Stimulated activated CD8-positive, alpha-beta memory T cell treated with anti-CD3 and anti-CD28 coated beads, Interleukin-7, amount 100 ng/mL, for 24 hours (primary cell): ENCODE measurements at places on chromosomes 16 and 17.

DNA sequence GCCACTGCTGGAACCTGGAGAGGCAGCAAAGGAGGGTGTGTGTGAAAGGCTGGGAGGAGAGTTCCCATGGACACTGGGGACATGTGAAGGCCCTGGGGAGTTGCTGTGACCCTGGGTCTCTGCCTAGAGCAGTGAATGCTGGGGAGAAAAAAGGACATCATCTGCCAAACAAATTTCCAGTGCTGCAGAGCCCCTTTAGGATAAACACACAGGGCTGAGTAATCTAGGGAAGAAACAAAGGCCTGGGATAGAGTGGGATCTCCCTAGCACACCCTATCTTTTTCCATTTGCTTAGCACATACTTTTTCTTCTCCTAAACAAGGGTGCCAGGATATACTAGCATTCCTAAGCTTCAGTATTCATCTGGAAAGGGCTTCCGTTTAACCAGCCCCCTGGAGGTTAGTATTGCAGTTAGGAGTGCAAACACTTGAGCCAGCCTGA, 3.3 kb upstream of the HIGD1B start:
- DNase-seq = no peak

DNA sequence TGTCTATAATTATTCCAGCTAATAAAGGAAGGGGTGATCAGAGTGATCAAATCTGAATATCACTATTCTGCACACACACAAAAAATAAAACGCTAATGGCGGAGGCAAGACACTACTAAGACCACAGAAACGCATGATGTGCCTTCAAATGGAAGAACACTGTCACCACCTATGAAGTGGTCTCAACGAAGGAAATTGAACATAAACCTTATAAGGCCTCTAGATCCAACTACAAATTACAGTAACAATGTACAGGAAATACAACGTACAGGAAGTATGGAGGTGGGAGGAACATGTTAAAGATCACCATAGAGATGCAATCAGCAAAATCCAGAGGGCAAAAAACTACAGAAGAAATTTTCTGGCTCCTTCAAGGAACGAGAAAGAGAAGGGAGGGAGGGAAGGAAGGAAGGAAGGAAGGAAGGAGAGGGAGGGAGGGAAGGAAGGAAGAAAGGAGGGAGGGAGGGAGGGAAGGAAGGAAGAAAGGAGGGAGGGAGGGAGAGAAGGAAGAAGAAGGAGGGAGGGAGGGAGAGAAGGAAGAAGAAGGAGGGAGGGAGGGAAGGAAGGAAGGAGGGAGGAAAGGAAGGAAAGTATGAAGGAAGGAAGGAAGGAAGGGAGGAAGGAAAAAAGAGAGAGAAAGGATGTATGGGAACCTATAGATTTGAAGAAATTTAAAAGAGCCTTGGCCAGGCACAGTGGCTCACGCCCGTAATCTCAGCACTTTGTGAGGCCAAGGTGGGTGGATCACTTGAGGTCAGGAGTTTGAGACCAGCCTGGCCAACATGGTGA, 3.1 kb upstream of the SGCA start:
- no peak for DNase-seq

GRCh38 chr16:81629034-81629802, 149.9 kb upstream of the PLCG2 start:
- no peak for DNase-seq

DNA sequence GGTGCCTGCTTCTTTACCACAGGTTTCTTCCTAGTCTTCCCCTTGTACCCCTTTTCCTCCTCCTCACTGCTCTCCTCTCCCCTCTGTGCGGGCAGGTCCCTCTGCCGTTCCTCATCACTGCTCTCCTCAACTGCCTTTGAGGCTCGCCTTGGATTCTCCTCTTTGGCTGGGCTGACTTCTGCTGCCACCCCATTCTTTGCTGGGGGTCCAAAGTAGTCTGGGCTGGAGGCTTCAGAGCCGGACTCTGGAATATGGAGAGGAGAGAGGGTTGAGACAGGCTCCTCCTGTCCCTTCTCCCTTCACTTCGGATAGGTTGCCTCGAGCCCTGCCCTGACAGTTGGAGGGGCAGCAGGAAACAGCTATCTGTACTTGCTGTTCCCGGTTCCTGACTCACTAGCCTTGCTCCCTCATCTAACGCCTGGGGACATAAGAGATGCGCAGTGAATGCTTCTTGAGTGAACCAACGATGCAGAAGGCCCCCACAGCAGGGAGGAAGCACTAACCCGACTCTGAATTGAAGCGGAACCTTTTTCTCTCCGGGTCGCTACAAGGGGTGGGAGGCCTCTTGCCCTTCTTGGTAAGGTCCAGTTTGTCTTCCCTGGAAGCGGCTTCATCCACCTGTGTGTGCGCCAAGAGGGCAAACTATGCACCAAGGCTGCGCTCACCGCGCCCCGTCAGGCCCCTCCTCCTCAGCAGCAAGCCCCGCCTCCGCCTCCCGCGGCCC, 655 bp downstream of the HIRIP3 start:
- peak; percentile 50 for DNase-seq

GRCh38 chr16:3283543-3284447, 504 bp downstream of the ZNF263 start:
- DNase-seq = no peak

GRCh38 chr17:78706271-78706915, 75.7 kb downstream of the CYTH1 start:
- DNase-seq = no peak

- DNase-seq = no peak
These were observed 175.8 kb upstream of the MAF start for GRCh38 chr16:79776243-79776847.

DNA sequence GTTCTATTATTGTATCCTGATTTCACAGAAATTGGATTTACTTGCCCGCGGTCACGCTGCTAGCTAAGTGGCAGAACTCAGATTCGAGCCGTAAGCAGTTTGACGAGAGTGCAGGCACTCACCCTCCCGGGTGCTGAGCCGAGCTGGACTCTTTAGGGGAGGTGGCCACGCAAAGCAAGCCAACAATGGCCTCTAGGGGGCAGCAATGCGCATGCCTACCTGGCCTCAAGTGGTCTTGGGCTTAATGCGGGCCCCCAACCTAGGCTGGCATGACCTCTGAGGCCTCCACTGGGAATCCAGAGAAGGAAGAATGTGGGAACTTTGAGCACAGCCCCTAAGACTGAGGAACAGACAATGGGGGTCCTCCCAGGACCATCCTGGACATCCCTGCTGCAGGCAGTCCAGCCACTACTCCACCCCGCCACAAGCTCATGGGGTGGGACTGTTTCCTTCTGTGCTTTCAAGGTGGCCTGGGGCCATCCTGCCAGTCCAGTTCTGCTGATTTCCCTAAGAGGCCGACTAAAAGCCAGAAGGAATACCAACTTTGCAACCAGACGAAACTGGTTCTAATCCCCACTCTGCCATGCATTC, 276.5 kb downstream of the XYLT1 start:
- DNase-seq = peak; percentile 36

- no peak for DNase-seq
These were observed 96.2 kb downstream of the RAP1GAP2 start for GRCh38 chr17:2892305-2892971.

DNA sequence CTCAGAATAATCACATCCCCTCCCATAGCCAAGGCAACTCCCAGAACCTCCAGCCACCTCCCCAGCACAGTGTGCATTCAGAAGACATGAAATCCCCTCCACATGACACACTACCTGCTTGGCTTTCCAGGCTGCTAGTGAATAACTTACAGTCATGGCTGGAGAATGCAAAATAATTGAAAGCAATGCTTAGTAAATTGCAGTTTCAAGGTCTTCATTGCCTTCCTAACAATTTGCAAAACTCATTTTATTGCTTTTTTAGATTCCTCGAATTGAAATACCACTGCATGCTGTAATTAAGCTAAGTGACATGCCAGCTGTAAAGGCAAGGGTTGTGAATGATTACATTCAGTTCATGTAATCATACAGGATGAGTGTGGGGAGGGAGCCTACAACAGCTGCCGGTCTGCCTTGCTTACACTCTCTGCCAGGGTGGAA, 29.0 kb upstream of the HOXB13 start:
- no peak for DNase-seq

GRCh38 chr16:77684181-77684526, 38.2 kb upstream of the NUDT7 start:
- DNase-seq = no peak

DNA sequence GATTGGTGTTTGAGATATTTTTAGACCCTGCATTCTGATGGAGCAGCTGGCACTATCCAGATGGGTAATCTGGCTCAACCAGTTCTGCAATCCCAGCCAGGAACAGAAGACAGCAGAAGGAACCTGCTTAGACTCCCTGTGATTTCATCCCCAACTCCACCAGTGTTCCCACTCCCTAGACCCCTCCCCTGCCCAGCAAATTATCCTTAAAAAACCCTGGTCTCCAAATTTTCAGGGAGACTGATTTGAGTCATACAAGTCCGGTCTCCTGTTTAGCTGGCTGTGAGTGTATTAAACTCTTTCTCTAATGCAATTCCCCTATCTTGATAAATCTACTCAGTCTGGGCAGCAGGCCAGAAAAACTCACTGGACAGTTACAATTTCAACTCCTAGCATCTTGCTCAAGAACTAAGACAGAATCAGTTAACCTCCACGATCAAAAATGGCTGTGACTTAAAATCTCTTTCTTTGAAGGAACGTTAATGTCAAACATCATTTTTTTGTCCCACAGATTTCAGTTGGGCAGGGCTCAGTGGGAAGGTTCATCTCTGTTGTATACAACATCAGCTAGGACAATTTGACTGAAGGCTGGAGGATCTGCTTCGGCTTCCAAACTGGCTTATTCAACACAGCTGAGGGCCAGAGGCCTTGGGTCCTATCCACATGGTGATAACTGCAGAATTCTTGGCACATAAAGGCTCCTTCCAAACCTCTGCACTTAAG, 4.9 kb upstream of the RBL2 start:
- no peak for DNase-seq
